ENCODE measurements at places on chromosomes 7 and 10.

DNA sequence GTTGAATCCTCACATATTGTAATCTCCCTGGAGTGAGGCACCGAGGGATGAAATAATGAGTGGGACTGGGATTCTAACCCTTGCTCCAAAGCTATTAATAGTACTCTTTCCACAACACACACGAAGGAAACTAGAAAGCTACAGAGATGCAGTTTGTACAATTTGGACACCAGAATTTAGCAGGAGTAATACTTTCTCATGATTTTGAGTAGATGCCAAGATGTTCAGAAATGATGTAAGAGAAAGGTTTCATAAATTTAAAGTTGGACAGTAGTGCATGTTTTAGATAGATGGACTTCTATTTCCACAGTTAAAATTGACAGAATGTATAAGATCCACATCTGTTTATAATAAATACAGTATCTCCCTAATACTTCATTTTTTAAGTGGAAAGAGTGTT is 46.5 kb downstream of the PRR15 start:
- no peak for DNase-seq

DNA sequence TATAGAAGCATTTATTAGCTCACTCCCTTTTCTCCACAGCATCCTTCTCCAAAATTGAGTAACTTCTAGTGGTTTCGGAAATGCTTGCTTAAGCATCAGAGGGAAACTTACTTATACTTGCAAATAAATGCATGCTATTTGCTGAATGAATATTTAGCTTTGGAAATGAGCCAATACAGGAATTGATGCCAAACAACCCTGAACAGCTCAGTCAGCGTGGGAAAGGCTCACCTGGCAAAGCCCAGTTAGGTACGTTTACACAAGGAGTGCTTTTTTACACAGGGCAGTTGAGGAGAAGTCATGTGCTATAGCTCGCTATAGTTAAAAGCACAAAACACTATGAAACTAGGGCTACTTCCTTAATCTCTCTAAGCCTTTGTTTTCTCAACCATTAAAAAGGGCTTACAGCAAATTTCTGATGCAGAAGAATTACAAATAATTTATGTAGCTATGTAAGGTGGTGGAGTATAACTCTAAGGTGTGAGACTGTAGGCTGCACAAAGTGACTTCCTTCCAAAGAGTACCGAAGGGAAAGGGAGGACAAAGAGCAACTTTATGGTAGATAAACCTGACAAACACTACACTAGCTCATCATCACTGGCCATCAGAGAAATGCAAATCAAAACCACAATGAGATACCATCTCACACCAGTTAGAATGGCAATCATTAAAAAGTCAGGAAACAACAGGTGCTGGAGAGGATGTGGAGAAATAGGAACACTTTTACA is 498.2 kb downstream of the PHTF2 start:
- no peak for DNase-seq

DNA sequence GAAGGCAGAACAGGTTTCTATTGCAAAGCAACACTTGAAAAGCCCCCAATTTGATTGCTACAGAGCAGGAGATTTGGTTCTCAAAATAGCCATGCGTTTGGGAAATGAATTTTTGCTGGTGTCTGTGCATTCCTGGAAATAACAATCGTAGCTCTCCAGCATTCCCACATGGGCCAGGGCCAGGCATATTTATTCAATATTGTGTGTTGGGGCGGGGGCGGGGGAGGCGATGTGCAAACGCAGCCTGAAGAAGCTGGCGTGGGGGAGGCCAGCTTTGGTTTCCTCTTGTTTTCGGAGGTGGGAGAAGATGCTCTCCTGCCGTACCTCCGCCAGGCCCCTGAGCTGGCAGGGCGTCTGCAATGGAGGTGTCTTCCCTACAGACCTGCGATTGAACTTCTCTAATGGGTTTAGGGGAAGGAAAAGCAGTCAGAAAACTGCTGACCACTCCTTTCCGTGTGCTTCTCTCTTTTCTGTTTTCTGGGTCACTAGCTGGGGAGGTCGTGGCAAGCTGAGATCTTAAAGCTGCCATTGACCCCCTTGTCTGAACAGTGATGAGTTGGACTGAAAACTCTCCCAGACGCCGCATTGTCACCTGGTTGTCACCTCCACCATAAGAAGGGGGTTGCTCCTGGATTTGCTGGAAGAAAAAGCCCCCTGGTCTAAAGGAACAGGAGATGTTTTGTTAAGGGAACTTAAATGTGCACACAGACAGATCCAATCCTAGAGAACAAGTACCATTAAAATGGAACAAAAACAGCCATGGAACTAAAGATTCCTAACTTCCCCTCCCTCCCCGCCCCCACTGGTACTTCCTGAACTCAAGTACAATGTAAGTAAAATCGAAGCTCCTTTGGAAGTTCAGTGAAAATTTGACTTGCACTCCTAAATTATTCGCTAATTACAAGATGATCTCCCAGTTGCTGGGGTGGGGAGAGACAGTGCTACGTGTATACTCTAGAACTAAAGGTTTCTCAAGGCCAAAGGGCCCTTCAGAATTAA is 56.4 kb upstream of the HABP2 start:
- DNase-seq = no peak

GRCh38 chr7:134175334-134176036 is 48.3 kb downstream of the LRGUK start:
- no peak for DNase-seq

DNA sequence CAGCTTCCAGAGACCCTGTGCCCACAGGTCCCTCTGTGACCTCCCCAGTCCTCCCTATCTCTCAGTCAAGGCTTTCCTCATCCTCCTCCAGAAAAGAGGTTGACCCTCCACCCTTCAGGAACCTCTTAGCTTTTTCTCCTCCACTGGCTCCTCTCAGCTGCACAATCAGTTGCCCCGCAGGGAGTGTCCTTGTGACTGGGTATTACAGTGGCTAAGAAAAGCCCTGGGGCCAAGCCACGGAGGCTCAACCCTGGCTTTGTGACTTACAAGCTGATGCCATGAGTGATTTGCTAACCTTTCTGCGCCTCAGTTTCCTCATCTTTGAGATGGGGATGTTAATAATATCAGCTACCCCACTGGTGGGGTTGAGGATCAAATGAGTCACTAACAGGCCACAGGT is 66.4 kb upstream of the ZMIZ1 start:
- DNase-seq = no peak

DNA sequence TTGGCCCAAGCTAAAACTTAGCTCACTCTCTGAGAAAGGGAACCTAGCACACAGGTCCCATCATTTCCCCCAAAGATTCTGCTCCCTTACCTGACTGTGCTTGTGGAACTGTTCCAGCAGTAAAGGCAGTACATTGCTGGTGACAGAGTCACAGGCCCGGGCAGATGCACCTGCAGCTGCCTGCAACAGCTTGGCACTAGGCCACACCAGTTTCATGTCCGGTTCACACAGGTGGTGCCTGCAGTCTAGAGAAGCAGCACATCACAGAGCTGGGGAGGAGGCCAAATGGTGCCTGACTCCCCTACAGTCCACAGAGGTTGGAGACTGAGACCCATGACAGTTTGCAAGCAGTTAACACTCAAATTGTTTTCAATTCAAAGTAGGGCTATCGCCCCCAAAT is 22.2 kb downstream of the ZDHHC16 start:
- no peak for DNase-seq

GRCh38 chr10:119233123-119233820 is 25.9 kb downstream of the GRK5 start:
- no peak for DNase-seq

GRCh38 chr7:17991866-17992648 is 35.6 kb downstream of the PRPS1L1 start:
- no peak for DNase-seq

DNA sequence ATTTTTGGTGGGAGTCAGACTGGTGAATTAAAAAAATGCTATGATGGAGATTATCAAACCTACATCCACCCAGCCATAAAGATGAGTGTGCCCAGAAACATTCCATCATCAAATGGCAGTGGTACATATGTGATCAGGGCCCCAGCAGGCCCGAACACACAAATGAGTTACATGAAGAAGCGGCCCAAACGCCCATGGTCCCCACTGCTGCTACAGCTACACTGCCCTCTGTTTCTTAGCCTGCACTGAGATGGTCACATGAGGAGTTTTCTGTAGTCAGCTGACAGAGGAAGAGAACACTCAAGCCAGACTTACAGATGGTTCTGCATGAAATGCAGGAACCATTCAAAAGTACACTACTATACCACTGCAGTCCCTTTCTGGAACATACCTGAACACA is 96.4 kb upstream of the ARID5B start:
- DNase-seq = no peak

- DNase-seq = no peak
Measured at GRCh38 chr7:115475761-115476385, 554.0 kb downstream of the MDFIC start.

DNA sequence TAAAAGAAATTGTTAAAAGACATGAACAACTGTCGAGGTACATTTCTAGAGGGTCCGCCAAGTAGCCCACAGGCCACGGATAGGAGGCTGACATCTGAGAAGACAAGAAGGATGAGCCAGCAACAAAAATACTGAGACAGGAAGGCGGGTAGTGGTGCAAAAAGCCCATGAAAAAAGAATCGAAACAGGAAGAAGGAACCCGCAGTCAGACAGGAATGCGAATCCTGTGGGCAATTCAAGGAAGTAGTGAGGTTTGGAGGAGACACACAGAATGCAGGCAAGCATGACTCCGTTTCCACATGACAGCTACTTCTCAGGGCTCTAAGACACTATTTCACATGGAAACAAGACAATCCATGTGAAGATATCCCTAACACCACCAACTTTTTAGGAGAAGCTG is 125.2 kb downstream of the DOCK4 start:
- DNase-seq = no peak
